Activated CD8-positive, alpha-beta memory T cell treated with anti-CD3 and anti-CD28 coated beads for 24 hours (primary cell): ENCODE measurements at places on chromosomes 6 and 20.

DNA sequence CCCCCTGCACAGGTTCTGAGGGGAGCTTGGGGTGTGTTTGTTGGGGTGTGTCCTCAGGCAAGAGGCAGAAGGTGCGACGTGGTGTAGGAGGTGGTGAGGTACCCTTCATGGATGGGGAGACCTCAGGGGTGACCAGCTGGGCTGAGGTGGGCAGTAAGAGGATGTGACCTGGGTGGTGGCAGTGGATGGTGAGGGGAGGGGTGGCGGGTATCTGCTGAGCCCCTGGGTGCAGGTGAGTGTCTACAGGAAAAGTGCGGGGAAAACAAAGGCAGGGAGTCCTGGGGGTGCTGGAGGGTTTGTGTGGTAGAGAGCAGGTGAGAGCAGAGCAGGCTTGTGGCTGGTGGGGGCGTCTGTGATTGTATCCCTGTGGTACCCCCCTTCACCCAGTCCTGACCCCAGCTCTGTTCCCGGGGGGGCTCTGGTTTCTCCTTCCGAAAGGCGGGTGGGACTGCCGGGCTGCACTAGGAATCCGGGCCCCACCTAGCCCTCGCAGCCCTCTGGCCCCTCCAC is 631 bp downstream of the RAET1L start:
- no peak for DNase-seq

DNA sequence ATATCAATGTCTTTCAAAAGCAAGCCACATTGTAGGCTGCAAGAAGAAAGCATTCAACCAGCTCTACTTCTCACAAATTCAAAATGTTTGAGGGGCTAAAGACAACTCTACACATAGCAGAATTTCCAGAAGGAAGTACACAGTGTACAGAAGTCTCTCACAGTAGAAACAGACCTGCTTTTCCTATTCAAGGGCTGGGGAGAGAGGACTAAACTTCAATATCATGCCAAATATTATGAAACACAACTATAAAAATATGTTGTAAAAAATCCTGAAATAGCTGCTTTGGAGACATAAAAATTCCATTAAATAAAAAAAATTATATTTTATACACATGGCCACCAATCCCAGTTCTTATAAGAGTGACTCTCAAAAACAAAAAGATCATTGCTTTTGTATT is 70.8 kb upstream of the IPCEF1 start:
- no peak for DNase-seq

DNA sequence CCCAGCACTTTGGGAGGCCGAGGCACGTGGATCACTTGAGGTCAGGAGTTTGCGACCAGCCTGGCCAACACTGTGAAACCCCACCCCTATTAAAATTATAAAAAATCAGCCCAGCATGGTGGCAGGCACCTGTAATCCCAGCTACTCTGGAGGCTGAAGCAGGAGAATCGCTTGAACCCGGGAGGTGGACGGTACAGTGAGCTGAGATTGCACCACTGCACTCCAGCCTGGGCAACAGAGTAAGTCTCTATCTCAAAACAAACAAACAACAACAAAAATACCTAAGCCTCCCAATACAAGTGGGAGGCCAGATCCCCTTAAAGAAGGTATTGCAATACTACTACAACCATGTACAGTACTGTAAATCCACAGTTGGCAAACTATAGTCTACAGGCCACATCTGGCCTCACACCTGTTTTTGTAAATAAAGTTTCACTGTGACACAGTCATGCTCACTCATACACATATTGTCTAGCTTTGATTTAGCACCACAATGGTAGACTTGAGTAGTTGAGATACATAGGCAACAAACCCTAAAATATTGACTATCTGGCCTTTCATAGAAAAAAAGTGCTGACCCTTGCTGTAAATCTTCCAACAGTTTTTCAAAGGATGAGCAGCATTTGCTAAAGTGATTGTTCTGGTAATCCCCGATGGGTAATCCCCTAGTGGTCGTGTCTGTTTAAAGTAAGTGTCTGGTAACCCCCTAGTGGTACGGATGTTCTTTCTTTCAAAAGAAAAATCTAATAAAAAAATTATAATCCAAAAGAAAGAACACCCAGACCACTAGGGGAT is 202.0 kb downstream of the RNGTT start:
- DNase-seq, result no peak

DNA sequence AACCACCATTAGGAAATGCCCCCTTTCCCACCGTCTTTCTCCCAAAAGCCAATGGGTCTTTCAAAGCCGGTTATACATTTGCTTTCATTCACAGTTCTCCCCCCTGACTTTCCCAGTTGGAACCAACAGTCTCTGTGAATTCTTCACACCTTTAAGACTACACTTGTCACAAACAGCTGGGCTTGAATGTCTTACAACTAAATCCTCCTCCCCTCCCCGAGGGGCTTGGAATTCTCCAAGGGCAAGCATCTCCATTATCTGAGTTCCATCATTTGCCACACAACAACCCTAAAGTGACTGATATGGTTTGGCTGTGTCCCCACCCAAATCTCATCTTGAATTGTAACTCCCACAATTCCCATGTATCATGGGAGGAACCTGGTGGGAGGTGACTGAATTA is 12.9 kb downstream of the ZFP64 start:
- no peak for DNase-seq

DNA sequence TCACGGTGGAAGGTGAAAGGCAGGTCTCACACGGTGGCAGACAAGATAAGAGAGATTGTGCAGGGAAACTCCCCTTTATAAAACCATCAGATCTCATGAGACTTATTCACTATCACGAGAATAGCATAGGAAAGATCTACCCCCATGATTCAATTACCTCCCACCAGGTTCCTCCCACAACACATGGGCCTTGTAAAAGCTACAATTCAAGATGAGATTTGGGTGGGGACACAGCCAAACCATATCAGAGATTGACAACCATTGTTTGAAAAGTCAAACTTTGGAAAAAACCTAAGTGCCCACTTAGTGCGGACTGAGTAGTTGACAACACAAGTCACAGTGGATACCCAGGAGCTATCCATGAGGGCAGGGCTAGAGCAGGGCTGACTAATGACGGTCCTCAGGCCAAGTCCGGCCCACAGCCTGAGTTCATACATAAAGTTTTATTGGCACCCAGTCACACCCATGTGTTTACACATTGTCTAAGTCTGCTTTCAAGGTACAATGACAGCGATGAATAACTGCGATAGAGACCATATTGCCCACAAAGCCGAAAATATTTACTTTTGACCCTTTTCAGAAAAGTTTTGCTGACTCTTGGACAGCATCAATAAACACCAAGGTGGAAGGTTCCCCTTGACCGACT is 33.8 kb upstream of the PMEPA1 start:
- DNase-seq, result no peak

- DNase-seq, result no peak
Observed at GRCh38 chr6:90241229-90241880, 55.3 kb downstream of the BACH2 start.

- no peak for DNase-seq
Observed at GRCh38 chr6:14074476-14075094, 43.0 kb upstream of the CD83 start.

- DNase-seq, result peak; percentile 92
Observed at GRCh38 chr6:41318654-41319565, 16.5 kb upstream of the NCR2 start.
